GM04503 (cell line): ENCODE measurements at places on chromosomes 7 and 10.

DNA sequence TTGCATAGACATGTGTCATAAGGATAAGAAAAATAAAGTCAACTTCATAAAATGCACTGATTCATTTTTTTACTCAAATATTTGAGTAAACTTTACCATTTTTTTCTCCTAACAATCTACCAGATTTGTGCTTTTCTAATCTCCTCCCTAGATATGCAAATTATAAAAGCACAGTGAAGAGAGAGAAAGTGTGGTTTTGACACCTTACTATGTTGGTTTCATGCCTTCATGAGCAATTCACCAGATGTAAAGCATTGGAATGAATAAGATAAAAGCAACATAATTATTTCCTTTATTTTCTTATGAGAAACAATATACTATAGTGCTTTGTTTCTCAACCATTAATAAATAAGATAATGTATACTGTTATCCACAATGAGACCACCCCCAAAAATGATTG, 432.5 kb upstream of the PCDH15 start:
- no peak for DNase-seq

GRCh38 chr7:77426052-77426404, 9.9 kb upstream of the GSAP start:
- DNase-seq: no peak

DNA sequence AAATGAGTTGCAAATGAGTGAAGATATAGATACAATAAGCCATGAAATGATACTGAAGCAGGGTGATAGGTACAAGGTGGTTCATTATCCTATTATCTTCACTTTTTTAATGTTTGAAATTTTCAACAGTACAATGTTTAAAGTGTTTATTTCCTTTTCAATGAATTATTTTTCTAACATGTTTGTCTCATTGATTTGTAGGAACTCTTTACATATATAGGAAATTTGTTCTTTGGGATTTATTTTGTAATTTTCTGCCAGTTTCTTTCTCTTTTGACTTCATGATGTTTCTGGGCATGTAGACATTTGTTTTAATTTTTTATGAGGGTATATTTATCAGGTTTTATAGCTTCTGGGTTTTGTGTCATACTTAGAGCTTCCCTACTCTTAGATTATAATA, 108.9 kb downstream of the EXOC4 start:
- DNase-seq: no peak

GRCh38 chr10:75932921-75933320, 501.5 kb downstream of the LRMDA start:
- DNase-seq: no peak

DNA sequence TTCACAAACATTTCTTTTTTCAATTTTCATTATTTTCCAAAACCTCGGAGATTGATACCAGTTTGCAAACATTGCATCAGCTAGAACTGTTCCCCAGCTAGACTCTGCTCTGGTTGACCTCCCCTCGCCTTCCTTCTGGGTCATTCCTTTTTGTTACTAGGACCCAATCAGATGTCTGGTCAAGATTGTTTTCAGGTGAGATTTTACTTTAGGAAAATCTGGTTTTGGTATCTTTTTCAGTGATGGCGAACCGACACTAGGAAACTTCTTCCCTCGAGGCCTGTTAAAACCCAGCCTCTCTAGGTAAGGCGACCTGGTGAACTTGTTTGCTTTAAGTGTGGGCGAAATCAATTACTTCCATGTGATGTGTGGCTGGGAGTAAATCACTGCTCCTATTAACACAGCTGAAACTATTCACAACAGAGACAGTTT, 8.4 kb downstream of the PROSER2 start:
- no peak for DNase-seq

DNA sequence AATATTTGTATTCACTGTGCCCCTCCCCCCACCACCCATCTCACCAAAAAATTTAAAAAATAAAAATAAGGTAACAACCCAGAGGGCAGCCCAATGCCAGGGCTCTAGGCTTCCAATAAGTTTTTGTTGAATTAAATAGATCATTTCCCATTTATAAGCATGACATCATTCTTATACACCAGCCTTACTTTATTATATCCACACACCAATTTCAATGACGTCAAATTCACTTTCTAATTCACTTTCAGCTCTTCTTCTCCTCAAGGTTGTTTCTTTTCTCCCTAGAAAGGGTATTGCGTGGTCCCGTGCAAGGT, 1.2 kb upstream of the DKK1 start:
- DNase-seq: no peak

DNA sequence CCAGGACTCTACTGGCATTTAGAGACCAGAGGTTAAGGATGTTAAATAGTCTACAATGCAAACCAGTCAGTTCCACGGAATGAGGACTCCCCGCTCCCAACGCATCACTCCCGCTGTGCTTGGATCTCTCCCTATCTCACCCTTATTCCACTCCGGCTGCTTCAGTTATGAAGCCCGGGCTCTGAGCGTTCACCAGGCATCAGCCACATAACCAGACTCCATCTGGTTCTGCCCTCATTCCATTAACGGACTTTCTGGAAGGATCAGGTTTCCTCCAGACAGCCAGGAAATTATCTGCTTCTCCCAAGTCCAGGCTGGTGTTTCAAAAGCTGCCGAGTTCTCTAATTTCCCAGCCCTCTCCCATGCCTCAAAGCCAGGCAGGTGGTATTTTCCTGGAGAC, 499.3 kb downstream of the GLRX3 start:
- DNase-seq: no peak

DNA sequence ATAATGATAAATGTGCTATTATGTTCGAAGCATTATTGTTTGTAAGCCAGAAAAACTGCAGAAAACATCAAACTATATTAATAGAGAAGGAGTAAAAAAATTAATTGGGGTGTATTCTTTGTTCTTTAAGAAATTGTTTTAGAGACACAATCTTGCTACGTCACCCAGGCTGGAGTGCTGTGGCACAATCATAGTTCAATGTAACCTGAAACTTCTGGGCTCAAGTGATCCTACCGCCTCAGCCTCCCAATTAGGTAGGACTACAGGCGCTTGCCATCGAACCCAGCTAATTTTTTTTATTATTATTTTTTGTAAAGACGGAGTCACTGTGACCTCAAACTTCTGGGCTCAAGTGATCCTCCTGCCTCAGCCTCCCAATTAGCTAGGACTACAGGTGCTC, 1138.6 kb downstream of the GATA3 start:
- no peak for DNase-seq
